GM18507 (cell line): ENCODE measurements at places on chromosomes 11 and 22.

GRCh38 chr22:39205344-39206021, 39.3 kb downstream of the PDGFB start:
- DNase-seq: peak; percentile 37

DNA sequence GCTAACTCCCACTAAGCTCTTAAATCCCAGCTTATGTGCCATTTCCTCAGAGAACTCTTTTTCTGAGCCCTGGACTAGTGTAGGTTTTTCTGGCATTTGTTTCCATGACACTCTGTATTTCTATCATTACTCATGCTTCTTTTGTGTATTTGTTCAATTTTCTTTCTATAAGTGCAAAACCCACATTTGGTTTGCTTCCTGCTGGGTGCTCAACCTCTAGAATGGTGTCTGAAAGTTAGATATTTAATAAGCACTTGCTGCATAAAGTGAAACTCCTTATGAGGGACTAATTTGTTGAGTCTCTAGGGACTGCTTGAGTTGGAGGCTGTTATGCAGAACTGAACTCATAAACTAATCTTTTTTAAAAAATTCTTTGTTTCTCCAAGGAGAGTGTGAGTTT, 68.6 kb downstream of the SYT9 start:
- no peak for DNase-seq

DNA sequence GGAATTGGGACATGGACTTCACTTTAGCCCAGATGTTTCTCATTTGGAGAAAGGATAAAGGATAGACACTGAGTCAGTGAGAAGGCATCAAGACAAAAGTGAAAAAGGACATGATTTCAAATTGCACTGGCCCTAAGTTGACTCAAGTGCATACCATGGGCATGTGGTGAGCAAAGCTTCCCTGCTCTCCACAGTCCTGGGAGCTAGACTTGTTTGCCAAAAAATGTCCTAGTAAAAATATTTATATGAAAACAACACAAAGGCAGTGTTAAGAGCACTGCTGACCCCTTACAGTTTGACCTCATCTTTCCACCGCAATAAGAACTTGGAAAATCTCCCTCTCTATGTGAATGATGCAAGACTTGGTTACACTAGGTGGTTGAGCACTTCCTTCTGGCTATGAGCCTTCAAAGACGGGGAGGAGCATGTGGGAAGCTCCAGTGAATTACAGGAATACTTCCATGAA, 46.5 kb upstream of the FIBIN start:
- no peak for DNase-seq

- DNase-seq: no peak
Observed at GRCh38 chr22:31987218-31987617, 42.9 kb downstream of the YWHAH start.

DNA sequence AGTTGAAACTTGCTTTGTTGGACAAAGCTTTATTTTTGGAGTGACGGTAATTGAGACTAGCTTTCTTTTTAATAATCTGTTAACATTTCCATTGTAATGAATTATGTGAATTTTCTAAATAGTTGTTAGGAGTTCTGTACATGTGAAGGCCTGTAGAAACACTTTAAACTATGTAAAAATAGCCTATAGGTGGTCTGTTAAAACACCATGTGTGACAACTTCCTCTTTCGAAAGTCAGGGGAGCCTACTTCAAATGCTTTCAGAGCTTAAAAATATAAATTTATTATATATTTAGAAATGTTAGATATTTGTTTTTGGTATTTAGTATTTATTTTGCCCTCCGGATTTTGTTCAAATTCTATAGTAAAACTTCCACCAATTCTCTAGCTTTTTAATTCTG, 28.7 kb downstream of the DDIAS start:
- no peak for DNase-seq

GRCh38 chr11:64316672-64317324, 561 bp downstream of the TRMT112 start:
- no peak for DNase-seq

GRCh38 chr22:44964722-44965078, 45.1 kb downstream of the PHF21B start:
- no peak for DNase-seq

DNA sequence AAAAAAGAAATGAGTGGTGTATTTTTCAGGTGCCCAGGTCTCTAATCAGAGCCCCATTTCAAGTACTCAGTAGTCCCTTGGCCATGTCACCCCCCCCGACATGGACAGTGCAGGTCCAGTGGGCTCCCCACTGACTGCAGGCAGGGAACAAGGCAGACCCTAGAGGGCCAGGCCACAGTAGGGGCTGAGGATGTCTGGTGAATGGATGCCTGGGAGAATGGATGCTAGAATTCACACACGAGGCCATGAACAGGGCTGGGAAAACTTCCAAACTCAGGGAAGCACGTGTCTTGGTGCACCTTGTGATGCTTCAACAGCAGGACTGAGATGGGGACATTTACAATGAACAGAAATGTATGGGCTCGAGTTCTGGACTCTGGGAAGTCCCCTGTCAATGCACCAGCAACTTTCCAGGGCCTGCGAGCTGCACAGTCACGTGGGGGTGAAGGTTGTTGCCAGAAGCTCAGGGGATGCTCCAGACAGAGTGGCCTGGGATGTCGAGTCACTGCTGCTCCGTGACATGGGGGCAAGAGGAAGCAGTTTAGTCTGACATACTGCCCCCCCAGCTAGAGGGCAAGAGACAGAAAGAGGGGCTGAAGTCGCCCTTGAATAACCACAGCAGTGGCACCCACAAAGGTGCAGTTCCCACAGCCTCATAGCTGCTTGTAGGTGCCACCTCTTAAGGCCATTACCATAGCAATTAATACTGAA, 3.1 kb downstream of the APOBEC3G start:
- DNase-seq: no peak

GRCh38 chr22:28024422-28024888, 105.4 kb upstream of the PITPNB start:
- DNase-seq: no peak

DNA sequence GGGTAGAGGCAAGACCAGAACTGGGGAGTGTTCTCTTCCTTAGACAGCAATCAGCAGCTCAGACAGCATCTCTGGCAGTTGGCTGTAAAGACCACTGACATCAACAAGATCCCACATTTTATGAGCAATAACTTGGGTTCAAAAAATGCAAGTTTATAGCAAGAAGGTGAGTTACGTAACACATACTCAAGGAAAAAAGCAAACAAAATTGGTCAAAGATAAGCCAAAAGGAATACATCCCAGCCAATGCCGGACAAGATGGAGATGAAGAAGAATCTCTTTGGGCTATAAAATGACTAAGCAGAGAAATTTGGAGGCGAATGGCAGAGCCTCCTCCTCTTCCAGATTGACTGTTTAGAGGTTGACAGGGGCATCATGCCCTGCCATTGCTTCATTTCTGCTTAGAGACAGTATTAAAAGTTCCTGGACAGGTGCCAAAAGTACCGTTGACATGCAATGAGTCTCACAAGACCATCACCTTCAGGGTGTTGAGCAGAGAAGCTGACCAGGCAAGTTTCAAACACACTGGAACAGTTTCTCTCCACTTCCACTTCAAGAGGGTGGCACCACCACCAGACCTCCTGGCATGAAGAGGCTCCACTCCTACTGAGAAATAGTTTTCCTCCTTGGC, 55.9 kb downstream of the ENDOD1 start:
- no peak for DNase-seq

GRCh38 chr22:30243661-30244060, 2.9 kb downstream of the LIF start:
- no peak for DNase-seq

GRCh38 chr11:46335271-46335670, 12.0 kb upstream of the DGKZ start:
- DNase-seq: no peak

- no peak for DNase-seq
Observed at GRCh38 chr11:28757725-28758515, 649.7 kb downstream of the METTL15 start.

- DNase-seq: no peak
Observed at GRCh38 chr11:2746401-2747247, 46.8 kb upstream of the KCNQ1OT1 start.

- DNase-seq: no peak
Observed at GRCh38 chr22:31829505-31829904, 75.7 kb downstream of the DEPDC5 start.

GRCh38 chr11:117442869-117443239, 115.2 kb downstream of the CEP164 start:
- no peak for DNase-seq

- no peak for DNase-seq
Observed at GRCh38 chr11:128745311-128746136, 51.7 kb downstream of the FLI1 start.

- DNase-seq: no peak
Observed at GRCh38 chr22:19352766-19353165, 61.2 kb upstream of the CLTCL1 start.

GRCh38 chr22:47116426-47117341, 354.2 kb downstream of the TBC1D22A start:
- DNase-seq: no peak

- no peak for DNase-seq
Observed at GRCh38 chr22:17369439-17370025, at the start of gene CECR2. TSS of gene CECR2 (plus strand) at chr22:17369460. CDS start at chr22:17369784, 324 bp downstream.

DNA sequence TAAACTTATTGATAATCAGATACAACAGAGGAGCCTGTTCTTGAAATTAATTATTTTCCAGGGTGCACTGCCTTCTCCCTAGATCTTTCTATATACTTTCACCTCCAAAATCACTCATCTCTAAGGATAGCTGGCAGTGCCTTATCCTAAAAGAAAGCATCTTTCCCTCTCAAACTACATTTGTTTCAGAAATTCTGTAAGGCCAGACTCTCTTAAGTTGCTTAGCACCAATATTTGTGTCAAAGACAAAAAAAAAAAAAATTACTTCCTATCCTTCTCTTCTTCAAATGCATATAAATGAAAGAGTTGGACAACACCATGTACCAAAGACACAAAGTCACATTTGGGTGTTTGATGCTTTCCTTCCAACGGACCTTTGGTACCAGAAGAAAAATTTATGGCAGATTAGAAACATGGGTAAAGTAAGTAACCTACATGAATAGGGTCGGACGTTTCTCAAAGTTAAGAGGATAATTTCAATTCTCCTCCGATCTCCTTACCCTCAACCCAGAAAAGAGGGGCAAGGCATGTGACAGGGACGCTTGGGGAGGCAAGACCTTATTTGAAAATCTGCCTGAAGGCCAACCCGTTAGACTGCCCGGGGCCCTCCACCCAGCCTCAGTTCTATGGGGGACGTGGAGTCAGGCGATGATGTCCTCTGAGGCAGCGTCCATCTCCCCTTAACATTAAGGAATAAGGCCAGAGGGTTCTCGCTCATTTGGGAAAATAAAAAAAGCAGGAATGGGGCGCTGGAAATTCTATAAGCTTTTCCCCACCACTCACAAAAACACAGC, 66.3 kb downstream of the ETS1 start:
- DNase-seq: no peak

DNA sequence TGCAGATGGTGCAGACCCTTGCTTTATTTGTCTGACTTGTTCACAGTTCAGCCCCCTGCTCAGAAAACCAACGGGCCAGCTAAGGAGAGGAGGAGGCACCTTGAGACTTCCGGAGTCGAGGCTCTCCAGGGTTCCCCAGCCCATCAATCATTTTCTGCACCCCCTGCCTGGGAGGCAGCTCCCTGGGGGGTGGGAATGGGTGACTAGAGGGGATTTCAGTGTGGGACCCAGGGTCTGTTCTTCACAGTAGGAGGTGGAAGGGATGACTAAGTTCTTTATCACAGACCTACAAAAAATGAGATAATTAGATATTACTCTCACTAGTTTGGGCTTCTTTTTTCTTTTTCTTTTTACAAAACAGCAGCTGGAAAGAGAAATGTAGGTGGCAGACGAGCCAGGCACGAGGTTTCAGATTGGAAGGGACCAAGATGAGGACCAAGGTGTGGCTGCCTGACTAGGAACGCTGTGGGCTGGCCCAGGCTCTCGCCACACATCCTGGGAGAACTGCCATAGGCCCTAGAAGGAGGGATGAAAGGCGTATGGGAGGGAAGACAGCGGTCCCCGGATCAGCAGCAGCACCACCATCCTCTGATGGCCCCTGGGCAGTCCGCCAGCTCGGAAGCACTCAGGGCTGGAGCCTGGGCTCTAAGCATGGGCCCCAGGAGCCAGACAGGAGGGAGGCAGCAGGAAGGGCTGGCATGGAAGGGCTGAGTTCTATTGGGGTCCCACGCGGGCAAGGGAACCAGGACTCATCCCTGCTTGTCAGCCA, 14.2 kb downstream of the TXN2 start:
- no peak for DNase-seq

DNA sequence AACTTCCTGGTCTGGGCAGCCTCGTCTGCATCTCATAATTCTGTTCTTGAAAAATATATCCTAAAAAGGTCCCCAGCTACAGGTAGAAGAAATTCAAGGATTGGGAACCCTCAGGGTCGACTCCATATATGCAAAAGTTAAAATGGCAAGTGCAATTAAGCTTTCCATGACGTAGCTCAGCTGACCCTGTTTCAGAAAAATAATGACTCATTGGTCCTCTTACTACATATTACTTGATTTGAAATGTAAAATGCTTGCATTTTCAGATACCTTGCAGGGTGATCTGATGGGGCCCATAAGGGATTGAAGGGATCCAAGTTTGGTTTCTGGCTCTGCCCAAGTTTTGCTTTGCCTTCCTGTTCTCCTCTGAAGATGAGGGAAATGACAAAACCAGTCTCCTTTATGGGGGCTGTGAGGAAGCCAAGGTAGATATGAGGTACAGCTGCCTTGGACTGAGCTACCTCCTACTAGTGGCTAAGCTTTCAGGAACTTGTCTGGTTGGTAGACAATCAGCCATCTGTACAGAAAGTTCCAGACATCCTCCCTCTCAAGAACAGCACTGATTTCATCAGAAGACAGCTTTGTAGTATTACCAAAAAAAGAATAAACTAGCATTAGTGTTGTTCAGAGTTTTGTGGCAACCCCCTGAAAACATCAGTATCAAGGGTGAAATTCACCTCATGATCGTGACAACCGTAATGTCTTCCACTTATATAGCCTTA, 177.3 kb downstream of the DBX1 start:
- DNase-seq: no peak

DNA sequence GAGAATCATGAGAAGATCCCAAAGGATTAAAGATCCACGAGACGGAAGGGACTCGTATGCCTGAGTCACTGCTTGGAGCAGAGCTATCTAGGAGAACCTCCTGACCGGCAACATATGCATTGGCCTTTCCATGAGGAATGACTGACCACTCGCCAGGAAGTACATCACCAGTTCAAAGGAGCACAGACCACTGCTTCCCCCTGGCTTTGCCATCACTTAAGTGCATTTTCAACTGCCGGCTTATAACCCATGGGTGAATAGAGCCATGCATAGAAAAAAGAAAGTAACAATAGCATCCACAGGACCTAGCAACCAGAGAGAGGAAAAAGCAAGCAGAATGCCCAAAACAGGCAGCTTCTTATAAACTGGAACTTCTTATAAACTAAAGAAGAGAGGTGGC, 98.3 kb upstream of the ZC3H12C start:
- DNase-seq: no peak

- DNase-seq: no peak
Observed at GRCh38 chr11:43693731-43694130, 13.2 kb downstream of the HSD17B12 start.
